ENCODE measurements at places on chromosomes 16 and 17.

GRCh38 chr17:72948115-72948514 is 144.4 kb downstream of the SLC39A11 start:
- no peak for DNase-seq

GRCh38 chr16:67555795-67556212 is 6.5 kb upstream of the CTCF start:
- DNase-seq = no peak

GRCh38 chr17:58360296-58361063 is 8.5 kb upstream of the SUPT4H1 start:
- DNase-seq = no peak

GRCh38 chr17:81814748-81815645 is 11.0 kb downstream of the GCGR start:
- no peak for DNase-seq

GRCh38 chr17:65394811-65395472 is 166.5 kb downstream of the AXIN2 start:
- no peak for DNase-seq

DNA sequence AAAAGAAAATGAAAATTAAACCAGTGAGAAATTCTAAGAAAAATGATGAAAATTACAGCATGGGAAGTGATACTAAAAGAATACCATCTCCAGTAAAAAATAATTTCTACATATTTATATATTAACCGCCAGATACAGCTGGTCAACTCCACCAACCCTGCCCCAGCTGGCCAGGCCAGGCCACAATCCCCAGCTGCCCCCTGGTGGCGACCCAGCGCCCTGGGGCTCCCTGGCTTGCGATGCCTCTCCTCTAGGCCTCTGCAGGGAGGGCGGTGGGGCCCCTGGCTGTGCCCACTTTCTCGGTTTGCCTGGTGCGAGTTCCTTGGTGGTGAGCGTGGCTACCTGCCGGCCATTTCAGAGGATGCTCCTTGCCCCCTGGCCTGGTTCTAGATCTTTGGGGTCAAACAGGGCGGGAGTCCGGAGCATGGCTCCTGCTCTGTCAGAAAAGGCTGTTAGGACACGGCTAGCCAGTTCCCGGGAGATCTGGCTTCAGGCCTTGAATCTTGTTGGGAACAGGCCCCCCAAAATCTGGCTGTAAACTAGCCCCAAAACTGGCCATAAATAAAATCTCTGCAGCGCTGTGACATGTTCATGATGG is 14.5 kb downstream of the GLIS2 start:
- DNase-seq = peak; percentile 75

GRCh38 chr17:19381741-19382444 is 3.6 kb downstream of the MAPK7 start:
- no peak for DNase-seq

- DNase-seq = no peak
Observed at GRCh38 chr16:80437707-80438106, 103.1 kb upstream of the DYNLRB2 start.

GRCh38 chr17:42198897-42199296 is 4.6 kb upstream of the GHDC start:
- DNase-seq = no peak

DNA sequence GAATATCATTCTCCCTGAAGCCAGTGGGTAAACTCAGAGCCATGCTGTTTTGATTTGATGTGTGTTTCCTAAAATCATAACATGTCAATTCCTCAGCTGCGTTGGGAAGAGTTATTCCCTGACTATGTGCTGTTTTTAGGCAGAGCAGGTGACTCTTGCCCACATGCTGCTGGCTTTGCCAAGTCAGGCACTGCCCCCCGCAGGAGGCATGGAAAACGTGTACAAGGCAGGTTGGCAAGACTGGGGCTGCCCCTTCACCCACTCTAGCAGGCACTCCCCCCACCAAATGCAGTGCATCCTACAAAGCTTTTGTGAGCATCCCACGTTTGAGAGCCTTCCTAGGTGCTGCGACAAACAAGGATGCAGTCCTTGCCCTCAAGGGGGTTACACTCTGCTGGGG is 38.3 kb upstream of the NAT9 start:
- DNase-seq = no peak

DNA sequence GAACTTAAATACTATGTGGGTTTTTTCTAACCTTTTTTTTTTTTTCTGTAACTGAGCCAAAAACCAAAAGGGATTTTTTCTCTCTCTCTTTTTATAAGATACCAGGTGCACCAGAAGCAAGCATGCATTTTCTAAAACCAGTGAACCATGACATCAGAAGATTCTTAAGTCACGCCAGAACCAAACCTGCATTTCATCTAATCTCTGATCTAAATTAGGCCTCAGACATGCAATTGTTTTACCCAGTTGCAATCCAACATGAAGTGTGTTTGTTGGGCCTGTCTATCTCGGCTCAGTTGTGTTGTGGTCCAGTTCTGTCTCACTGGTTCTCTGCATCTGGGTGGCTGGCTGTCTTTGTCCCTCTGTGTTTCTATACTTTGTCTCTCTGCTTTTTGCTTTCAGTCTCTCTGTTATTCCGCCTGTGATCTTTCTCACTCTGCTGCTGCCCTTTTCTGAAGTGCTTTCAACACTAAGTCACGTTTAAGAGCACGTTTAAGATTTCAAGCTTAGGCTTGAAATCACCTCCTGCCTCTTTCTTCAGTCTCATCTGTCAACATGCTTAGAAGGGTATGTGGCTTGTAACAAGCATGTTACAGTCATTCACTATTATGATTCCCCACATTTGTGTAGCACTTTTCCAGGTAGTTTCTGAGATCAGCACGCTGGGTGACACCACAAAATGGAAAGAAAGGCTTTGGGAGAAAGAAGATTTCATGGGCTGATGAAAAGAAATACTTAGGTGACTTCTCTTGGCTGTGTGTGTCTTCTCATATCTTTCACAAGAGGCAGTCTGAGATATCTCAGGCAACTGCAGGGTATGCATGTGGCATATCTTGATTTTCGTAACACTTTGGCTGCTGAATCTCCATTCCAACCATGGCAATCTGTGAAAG is 488.9 kb downstream of the SHISA9 start:
- no peak for DNase-seq

DNA sequence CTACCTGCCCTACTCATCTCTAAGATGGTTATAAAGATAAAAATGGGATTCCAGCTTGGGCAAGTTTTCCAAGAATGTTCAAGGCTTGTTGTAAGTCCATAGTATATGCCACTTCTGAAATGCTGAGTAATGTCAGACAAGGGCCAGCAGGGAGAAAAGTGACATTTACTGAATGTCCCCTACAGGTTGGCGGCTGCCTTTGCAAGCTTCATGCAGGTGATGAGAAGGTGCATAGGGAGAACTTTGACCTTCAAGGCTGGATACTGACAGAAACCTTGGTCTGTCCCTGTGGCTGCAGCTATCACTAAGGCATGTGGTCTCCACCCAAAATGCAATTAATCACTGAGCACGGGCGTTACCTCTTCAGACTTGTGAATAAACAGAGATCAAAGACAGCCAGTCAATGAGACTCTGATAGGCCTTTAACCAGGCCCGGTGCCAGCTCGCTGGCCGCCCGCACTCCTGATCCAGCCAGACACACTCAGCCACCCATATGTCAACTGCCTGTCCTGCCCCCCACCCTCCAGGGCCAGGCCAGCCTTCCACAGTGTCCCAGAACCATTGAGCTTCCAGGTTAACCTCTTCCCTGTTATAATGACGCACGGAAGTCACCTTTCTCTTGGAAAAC is 26.8 kb upstream of the AXIN2 start:
- no peak for DNase-seq
